ENCODE measurements at places on chromosomes 5 and 9. TPM values are rescaled to one million over a fixed set of nuclear protein-coding genes. Genes with fewer than 3 reads are reported as not detected.

GRCh38 chr9:132630811-132631210, 39.0 kb downstream of the DDX31 start:
- no peak for DNase-seq

DNA sequence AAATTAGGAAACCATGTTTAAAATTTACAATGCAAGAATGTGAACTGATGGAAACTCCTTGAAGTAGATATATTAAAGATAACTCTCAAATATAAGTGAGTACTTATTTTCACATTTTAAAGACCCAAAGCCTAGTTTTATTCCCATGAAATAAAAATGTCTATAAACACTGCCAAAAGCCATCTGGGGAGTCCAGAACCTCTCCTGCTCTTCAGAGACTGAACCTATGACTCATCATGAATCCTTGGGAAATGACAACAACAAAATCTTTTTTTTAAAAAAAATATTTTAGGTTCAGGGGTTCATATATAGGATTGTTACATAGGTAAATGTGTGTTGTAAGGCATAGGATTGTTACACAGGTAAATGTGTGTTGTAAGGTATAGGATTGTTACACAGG, 33.8 kb upstream of the FYB1 start:
- peak; percentile 22 for DNase-seq

The SPINK7 gene
- total RNA-seq = not detected

DNA sequence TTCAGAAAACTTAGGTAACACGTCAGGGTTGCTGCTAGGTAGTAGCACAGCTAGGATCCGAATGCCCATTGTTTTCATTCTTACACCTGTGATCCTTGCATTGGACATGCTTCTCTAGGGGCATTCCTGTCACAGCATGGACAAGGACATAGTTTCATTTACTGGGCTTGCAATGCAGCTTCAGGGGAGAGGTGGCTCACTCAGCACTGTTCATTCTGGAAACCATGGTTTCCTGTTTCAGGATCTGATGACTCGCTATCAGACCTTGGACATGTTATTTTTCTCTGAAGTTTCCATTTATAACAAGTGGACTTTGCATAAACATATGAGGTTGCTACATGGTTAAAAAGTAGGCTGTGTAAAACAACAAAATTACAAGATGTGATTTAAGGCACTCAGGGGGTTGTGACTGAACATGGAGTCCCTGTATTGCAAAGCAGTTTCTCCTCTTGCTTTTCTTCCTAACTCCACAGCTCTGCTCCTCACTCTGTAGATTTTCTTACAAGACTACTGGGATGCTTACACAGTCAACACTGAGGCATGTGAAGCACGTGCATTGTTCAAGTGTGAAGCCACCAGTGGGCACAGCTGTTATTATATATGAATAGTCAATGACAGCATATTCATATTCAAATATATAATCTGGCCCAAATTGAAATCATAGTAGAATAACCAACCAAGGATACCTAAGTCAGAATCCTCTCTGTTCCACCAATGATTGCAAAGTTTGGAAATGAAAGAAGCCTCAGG, 66.1 kb upstream of the STK32A start:
- peak; percentile 52 for DNase-seq

The ENTPD2 gene
- total RNA-seq = not detected

- peak; percentile 56 for DNase-seq
These were observed 191.5 kb downstream of the ROR2 start for GRCh38 chr9:91758491-91758981.

- no peak for DNase-seq
These were observed 3.6 kb upstream of the SPATA24 start for GRCh38 chr5:139407517-139407916.

The HMGCS1 gene
- total RNA-seq = 90.5 TPM

GRCh38 chr9:21967169-21967568, 27.0 kb downstream of the CDKN2A start:
- DNase-seq = no peak

GRCh38 chr9:84779883-84780282, 110.4 kb downstream of the NTRK2 start:
- no peak for DNase-seq

DNA sequence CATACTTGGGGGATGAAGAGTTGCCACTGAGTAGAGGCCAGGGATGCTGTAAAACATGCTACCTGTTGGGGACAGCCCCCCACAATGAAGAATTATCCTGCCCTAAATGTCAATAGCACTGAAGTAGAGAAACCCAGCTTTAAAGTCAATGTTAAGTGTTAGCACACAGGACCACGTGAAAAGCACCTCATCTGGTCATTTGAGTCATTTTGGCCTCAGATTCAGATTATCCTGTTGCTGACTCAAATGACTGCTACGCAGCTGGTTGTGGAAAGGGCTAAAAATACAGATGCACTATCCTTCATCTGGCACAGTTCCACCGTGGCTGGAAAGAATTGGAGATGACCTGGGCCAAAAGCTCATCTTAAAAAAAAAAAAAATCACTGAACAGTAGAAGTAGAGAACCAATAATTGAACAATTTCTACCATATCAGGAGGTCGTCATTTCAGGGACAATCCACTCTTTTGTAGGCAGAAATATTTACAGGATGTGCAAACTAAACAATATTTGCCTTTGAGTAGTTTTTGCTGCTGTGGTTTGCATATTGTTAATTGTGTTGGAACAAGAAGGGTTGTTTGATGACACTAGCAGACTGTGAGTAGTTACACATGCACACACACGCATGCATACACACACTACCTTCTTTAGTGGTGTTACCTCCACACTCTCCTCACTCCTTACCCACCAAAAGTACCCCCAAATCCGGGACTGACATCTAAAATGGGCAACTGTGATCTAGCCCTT, 195.3 kb upstream of the KLF9 start:
- DNase-seq = peak; percentile 98

DNA sequence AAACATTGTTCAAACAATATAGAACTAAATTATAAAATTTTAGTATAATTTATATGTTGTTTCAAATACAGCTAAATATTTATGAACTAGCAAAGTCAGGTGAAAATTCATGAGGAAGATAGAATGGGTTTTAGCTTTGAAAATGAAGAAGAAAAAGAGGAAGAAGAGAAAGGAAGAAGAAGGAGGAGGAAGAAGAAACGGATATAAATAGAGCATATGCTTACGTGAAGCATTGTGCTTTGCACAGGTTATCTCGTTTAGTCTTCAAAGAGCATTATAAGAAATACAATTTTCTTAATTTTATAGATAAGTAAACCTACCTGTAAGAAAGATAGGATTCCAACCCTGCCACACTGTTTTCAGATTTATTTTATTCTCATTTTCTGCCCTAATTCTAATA, 620.6 kb upstream of the DAB2 start:
- DNase-seq = no peak

- peak; percentile 53 for DNase-seq
These were observed 51.6 kb upstream of the LIFR start for GRCh38 chr5:38607930-38608564.

- no peak for DNase-seq
These were observed 367.1 kb upstream of the IZUMO3 start for GRCh38 chr9:24912767-24913166.

The EPB41L4B gene
- total RNA-seq = 1.8 TPM

The PCDHA1 gene
- total RNA-seq = 0.09 TPM

DNA sequence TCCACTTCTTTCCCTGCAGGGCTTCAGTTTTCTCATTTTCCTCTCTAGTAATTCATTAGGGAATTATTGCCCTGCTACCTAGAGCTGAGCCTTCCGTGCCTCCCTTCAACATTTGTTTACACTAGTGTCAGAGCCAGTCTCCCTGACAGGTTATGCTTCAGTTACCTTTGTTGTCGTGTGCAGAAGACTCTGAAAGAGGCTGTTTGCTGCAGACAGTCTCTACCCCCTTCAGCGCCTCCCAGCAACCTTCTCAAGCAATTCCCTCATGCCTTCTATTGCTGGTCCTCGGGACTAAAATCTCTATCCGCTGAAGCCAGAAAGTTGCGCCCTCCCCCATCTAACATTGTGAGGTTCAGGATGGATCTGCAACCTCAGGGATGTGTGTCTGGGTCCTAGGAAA, 12.8 kb downstream of the RALGPS1 start:
- DNase-seq = no peak

DNA sequence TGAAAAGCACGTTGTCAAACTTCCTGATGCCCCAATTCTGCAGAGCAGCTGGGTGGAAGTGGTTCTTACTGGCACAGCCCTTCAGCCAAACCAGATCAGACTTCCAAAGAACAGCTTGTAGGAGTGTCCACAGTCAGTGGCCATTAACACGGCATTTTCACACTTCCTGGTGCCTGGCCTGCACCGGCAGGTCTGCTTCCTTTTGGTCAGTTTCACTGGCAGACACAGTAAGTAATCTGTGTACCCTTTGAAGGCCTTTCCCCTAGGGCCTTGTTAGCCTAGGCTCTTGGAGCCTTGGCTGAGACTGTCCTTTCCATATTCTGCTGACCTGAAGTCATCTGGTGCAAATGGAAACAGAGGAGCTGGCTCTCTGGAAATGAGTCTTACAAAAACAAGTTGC, 297.5 kb upstream of the TNC start:
- no peak for DNase-seq

GRCh38 chr9:121649476-121650216, 1.8 kb upstream of the DAB2IP start:
- no peak for DNase-seq

DNA sequence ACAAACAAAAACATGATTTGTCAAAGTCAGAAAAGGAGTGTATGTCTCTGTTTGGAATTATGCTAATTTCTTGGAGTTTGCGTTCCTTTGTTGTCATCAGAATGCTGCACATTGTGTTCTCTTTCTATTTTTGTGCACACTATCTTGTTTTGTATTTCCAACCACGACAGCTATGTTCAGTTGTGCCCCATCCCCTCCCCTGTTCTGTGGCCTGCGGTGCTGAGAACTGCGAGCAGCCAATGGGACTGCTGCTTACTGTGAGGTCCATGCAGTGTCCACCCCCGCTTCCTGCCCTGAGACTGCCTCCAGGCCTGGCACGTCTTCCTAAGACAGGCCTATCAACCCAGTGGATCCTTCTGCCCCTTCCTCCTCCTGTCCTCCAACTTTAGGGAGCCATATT, 76.8 kb downstream of the PALM2AKAP2 start:
- DNase-seq = no peak

GRCh38 chr5:79771387-79771786, 81.8 kb downstream of the CMYA5 start:
- peak; percentile 21 for DNase-seq

All from fibroblast of the aortic adventitia (primary cell).